ENCODE measurements at places on chromosomes 3 and 15.

- DNase-seq = no peak
These were observed 458 bp downstream of the MCF2L2 start for GRCh38 chr3:183427876-183428446.

DNA sequence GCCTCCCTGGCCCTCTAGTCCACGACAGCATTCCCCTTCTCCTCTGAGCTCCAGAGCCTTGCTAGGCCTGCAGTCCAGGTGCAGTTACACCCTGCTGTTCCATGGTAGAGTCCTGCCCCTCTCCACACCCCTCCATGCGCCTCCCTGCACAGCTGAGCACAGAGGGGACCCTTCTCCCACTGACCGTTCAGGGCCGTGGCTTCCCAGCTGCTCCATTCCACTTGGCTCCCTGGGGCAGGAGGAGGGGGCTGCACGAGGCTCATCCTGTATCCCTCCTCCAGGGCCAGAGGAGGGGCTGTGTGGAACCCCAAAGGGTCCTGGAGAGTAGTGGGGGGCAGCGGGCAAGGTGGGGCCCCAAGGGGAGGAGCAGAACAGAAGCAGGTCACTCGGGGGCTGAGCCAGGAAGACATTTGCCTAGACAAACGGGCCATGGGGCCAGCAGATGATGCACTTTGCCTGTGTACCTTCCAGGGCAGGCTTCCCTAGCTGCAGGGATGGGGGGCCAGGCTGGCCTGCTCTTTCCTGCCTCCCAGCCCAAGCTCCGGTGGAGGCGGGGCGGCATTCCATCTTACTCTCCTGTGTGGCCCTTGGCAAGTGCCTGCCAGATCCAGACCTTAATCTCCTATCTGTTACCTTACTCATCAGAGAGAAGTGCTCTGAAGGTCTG, 20.7 kb upstream of the GOLGA6C start:
- DNase-seq = no peak

- DNase-seq = no peak
These were observed 1.9 kb downstream of the RUBCN start for GRCh38 chr3:197734667-197735318.

DNA sequence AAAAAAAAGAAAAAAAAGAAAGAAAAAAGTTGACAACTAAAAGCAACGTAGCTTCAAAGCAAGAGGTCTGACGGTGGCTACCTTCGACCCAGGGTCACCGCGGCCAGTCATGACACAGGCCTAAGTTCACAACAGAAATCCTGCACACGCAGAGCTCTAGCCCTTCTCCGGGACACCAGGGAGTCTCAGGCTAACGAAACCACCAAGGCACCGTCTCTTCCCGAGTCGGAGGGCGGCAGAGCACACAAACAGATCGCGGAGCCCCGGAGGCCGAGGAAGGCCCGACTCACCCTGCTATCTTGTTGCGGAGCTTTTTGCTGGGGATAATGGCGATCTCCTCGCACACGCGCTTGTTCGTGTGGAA, 584 bp downstream of the RPS17 start:
- DNase-seq = no peak

DNA sequence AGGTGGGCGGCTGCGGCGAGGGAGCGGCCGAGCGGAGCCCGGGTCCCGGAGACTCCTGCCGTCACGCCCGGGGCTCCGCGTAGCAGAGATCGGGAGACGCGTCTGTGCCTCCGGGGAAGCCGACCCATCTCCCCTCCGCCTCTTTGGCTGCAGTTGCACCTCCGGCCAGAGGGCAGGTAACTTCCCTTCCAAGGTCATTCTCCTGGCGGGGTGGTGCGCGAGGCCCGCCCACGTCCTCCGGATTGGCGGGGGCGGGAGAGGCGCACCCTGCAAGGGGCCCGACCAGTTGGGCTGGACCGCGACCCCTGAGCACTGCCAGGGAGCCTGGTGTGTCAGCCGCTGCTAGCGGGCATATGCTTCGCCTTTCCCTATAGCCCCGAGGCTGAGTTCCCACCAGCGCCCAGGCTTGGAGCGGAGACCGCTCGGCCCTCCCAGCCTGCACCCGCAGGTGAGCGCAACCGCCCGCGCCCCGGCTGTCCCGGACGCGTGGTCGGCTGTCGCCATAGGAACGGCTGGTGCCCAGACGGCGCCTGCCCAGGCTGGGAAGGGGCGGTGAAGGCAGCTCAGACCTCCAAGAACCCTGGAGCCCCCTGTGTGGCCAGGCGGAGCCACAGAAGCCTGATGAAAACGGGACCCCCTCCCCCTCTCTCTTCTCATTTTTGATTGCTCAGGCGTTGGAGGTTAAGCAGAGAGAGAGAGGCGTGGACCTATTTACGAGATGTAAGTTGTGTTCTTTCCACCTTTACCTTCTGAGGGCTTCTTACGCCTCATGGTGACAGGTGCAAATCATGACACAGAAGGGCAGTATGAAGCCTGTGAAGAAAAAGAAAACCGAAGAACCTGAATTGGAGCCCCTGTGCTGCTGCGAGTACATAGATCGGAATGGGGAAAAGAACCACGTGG, 453 bp downstream of the ZDHHC23 start:
- no peak for DNase-seq

GRCh38 chr3:3133500-3133899, 6.8 kb downstream of the TRNT1 start:
- no peak for DNase-seq

GRCh38 chr15:48186271-48186670, 5.2 kb upstream of the CTXN2 start:
- DNase-seq = no peak

GRCh38 chr3:129428007-129428375, 445 bp downstream of the EFCAB12 start:
- DNase-seq = no peak

DNA sequence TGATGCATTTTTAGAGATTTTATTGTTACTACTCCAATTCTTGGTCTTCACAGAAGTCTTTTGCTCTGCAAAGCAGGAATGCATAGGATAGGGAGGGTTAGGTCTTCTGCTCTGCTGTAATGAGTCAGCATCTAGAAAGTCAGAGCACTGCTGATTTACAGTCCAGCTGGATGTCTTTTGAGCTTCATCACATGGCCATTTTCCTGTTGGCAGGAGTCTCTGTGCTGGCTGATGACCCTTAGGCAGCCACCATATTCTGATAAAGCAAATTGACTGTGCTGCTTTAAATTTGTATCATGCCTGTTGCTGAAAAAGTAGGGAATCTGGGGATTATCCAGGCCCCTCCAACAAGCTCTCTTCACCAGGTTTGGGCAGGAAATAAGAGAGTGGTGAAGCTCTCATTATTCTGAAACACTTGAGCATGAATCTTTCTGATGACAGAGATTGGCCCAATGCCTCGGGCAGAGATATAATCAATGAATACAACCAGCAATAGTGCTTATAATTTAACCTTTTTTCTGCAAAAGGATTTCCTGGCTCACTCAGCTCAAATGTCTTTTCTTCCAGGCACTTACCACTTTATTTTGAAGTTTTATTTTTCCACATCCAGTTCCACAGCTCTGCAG, 9.7 kb upstream of the CRBN start:
- DNase-seq = no peak

GRCh38 chr3:45227946-45228345, 1.9 kb upstream of the TMEM158 start:
- DNase-seq = no peak

- no peak for DNase-seq
These were observed 2.2 kb downstream of the PLSCR1 start for GRCh38 chr3:146542179-146542578.

- no peak for DNase-seq
These were observed 275.5 kb downstream of the FAM43A start for GRCh38 chr3:194961149-194961548.

DNA sequence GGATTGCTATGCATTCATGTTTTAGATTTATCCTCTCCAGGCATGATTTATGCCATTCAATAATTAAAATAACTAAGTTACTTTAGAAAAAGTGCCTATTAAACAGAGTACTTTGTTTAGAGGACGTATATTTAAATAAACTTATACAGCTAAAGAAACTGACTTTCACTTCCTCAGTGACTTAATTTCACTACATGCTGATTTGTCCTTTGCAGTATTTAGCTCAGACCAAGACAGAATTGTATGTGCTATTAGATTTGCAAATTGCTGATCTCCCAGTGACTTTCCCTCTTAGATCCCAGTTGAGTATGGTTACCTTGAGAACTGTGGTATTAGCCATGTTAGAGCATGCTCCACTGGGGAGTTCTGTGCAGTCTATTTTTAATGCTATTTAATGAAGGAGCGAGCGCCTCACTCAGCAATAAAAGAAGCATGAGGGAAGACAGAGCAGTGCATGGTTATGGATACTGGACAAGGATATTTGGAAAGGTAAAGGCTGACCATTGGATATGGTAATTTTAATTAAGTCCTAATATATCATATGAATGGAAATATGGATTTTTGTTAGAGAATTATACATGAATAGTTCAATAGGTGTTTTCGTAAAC, 2.7 kb downstream of the ARPP21 start:
- DNase-seq = no peak

DNA sequence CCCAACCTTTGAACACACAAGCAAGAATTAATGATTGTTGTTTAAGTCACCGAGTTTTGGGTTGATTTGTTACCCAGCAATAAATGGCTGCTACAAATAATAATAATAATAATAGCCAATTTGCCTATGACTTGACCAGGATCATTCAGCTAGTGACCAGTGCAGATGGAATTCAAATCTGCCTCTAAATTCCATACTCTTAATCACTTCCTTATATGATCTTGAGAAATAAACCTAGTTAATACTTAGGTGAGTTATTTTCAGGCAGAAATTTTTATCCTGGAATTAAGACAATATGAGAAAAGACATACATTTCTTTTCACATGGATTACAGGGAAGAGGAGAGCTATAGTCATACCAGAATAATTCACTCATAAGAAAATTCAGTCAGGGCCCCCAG, 116.0 kb upstream of the GALNT15 start:
- DNase-seq = no peak

- no peak for DNase-seq
These were observed 2.9 kb downstream of the SAMD7 start for GRCh38 chr3:169914321-169914720.

- DNase-seq = peak; percentile 50
These were observed 145.2 kb upstream of the CBLB start for GRCh38 chr3:106013971-106014370.

- DNase-seq = no peak
These were observed 15.2 kb downstream of the TSEN2 start for GRCh38 chr3:12499474-12499873.

DNA sequence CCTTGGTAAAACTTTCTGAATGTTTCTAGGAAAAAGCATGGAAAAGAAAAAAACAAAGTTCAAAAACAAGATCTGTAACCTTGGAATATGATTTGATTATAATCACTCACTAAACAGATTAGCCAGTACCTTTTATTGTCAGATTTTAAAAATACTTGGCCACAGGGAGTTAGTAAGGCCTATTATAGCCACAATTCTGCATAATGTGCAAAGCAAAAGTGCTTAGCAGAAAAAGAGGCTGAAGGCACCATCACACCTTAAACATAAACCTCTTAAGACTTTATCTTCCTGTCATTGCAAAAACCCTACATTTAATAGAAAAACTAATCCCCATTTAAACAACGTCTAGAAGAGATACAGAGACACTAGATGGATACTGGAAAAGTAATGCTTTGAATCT, 41.8 kb downstream of the CHSY1 start:
- no peak for DNase-seq

DNA sequence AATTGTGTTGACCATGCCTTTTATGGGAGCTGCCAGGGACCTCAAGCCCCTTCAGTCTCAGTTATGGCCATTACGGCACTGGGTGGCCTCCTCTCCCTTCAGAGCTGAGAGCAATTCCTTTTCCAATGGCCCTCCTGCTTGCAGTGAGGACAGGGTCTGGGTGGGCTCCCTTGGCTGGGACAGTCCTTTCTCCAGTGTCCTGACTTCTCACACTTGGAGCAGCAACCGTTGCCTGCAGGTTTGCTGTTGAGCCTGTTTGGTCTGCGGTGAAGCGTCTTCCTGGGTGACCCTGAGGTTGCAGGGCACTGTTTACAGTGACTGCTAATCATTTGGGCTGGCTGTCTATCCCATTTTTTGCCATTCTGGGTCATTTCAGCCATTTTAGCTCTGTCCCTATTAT, 3.5 kb upstream of the CCDC80 start:
- DNase-seq = no peak

DNA sequence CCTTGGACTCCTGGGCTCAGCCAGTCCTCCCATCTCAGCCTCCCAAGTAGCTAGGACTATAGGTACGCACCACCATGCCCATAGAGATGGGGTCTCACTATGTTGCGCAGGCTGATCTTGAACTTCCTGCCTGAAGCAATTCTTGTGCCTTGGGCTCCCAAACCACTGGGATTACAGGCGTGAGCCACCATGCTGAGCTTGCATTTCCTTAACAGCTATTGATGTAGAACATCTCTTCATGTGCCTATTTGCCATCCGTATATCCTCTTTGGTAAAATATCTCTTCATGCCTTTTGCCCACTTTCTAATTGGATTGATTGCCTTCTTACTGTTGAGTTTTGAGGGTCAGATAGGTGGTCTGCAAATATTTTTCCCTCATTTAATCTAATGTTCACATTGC, 208.9 kb upstream of the TLE3 start:
- no peak for DNase-seq

DNA sequence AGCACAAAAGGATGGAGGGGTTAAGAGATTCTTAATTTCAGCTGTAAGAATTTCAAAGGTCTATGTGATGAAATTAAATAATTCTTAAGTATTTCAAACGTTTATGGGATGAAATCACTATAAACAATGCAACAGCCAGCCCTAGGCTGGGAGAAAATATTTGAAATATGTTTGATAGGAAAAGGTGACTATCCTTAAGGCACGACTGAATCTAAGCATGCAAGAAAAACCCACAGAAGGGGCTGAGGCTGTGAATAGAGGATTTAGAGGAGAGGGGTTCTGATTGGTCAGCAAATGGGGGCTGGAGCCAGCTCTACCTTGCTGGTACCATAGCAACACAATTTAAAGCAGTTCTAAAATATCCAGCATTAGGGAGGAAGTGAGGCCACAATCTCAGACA, 220.8 kb upstream of the ATP10A start:
- DNase-seq = no peak

DNA sequence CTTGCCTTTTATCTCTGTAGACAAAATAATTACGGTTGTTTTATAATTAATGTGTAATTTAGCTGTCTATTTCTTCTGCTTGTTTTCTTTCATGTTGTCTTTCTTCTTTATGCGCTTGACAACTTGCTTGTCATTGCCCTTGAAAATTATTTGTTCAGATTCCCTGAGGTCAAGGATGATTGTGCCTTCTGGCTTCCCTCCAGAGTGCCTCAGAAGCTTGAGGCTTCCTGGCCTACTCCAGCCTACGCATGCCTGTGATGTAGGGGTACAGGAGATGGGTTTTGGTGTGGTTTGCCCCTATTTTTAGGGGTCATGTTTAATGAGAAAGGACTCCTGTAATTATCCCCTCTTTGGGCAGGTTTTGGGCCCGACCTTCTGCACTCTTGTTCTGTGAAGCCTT, 231.5 kb downstream of the SV2B start:
- no peak for DNase-seq
